ENCODE measurements at places on chromosomes 13 and 19.

DNA sequence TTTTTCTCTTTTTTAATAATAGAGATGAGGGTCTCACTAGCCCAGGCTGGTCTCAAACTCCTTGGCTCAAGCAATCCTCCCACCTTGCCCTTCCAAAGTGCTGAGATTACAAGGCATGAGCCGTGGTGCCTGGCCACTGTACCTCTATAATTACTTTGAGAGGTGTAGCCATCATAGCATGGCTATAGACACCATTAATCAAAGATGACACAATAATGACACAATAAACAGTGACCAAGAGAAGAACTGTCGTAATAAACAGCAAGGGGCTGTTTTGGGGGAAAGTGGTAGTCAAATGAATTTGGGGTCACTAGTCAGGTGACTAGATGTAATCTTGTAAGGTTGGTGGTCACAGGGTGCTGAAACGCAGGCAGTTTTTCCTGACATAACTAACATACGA is 30.4 kb downstream of the KLF5 start:
- DNase-seq = no peak

- DNase-seq = no peak
These were observed 21.3 kb downstream of the B3GLCT start for GRCh38 chr13:31221057-31221456.

- DNase-seq = no peak
These were observed 37.6 kb upstream of the MAB21L1 start for GRCh38 chr13:35514061-35514477.

GRCh38 chr13:92719868-92720267 is 506.7 kb upstream of the GPC6 start:
- no peak for DNase-seq

- DNase-seq = no peak
These were observed 652 bp downstream of the CHERP start for GRCh38 chr19:16541526-16542044.

DNA sequence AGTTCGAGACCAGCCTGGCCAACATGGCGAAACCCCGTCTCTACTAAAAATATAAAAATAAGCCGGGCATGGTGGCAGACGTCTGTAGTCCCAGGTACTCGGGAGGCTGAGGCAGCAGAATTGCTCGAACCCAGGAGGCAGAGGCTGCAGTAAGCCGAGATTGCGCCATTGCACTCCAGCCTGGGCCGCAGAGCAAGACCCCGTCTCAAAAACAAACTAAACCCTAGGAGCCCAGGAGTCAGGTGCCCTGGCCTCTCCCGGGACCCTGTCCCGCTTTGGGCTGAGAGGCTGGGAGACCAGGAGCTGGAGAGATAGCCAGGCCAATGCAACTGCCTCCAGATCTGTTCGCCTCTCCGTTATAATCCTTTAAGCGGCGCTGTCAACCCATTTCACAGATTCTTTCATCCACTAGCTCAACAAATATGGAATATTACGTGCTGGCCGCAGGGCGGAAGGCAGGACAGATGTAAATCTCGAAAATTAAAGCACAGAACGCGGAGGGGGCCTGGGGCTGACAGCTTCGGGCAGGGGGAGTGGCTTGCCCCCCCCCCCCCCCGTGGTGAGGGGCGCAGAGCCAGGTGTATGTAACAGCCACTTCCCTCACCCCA is 5.3 kb upstream of the MYBPC2 start:
- DNase-seq = no peak

DNA sequence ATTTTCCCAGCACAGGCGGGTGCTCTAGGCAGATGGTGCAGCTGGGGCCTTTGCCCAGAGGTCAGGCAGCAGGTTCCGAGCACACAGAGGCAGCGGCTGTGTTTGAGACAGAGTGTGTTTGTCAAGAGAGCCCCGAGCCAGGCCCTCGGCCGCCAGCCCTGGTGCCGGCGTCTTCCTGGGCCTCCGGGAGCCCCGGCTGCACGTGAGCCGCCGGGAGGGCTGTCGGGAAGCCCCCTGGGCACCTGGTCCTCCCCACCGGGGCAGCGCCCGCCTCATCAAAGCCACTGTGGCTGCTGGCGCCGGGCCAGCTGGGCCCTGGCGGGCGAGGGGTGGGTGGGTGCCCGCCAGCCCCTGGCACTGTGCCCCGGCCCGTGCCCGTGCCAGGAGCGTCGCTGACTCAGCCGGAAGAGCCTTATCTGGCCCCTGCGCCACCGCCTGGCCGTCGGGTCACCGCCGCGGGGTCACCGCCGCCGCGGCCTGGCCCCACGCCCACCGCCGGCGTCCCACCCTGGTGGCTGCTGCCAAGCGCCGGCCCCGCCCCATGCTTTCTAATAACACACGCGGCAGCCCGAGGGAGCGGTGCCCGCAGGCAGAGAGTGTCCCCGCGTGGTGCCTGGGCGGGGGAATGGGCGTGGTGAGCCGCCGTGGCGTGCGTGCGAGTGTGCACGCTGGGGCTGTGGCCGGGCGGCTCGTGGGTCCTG is 14.9 kb downstream of the ARID3A start:
- DNase-seq = peak; percentile 55

GRCh38 chr13:98664510-98664909 is 87.6 kb upstream of the STK24 start:
- no peak for DNase-seq

GRCh38 chr19:47498561-47498960 is 14.5 kb upstream of the KPTN start:
- DNase-seq = no peak

DNA sequence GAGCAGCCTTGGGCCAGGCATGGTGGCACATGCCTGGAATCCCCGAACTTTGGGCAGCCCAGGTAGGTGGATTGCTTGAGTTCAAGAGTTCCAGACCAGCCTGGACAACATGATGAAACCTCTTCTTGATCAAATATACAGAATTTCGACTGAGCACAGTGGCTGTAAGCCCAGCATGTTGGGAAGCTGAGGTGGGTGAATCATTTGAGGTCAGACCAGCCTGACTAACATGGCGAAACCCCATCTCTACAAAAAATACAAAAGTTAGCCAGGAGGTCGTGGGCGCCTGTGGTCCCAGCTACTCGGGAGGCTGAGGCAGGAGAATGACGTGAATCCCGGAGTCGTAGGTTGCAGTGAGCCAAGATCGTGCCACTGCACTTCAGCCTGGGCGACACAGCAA is 8.0 kb upstream of the NLRP7 start:
- no peak for DNase-seq

DNA sequence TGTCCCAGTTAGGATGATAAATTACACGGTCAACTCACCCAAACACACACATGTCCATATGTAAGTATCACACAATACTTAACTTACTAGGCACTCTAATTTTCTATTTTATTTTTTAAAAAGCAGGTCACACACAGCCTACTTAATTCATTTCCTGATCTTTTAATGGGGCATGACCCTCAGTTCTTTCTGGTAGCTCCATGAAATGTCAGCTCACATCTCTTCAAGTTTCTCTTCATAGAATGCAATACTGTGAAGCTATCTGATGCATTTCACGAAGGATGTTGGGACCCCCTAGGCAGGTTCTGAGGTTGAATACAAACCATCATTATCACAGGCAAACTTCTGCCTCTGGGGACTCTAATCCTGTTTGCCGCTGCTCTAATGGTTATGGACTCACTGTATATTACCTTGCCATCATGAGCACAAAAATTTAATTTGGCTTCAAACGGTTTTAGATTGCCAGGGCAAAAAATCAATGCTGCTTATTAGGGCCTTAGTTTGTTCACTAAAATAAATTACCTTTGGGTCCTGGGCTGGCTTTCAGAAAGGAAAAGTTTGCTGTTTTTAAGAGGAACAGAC is 16.1 kb upstream of the DHRS12 start:
- no peak for DNase-seq

GRCh38 chr19:917323-918151 is at the start of gene KISS1R:
Gene KISS1R, plus strand, starts transcription at chr19:917333. Its CDS starts 170 bp downstream, at chr19:917503.
- DNase-seq = peak; percentile 42

DNA sequence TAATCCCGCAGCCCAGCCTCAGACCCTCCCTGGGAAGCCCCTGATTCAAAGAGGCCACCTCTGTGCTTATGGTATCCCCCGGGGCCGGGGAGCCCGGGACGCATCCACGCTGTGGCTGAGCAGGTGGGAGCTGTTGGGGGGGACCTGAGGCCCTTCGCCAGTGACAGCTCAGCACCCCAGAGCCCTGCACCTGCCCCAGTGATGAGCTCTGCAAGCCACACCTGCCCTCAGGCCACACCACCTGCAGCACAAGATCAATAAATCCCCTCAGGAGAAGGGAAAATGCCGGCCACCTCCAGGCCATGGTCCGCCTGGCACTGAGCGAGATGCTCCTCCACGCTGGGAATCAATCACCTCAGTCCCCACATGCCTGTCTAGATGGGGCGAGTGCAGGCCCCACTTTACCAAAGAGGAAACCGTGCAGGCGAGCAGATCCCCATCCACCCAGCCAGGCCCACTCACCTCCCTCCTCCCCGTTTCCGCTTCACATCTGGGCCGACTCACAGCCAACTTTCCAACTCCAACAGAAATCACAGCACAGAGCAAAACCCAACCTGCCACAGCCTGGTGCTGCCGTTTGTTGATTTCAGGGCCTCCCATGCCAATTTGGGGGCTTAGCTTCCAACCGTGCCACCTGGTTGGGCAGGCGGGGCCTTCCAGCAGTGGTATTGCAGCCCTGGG is 12.8 kb downstream of the MOB3A start:
- DNase-seq = peak; percentile 55

- DNase-seq = no peak
These were observed 542.3 kb upstream of the ATXN8OS start for GRCh38 chr13:69565334-69565733.

DNA sequence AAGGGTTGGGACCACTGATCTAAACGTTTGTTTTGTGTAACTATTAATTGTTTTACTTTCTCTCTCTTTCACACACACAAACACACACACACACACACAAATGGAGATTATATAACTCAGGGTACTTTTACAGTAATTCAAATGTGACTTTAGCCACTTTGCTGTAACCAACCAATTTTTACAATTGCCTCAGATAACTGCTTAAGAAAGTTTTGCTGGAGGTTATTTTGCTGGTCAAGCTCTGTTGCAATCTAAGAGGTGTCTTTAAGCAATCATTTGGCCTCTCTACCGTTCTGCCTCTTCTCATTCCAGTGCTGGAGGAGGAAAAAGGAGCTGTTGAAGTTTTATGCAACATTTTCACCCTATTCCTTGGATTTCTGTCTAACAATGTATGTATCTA is 63.0 kb downstream of the TBC1D4 start:
- no peak for DNase-seq

DNA sequence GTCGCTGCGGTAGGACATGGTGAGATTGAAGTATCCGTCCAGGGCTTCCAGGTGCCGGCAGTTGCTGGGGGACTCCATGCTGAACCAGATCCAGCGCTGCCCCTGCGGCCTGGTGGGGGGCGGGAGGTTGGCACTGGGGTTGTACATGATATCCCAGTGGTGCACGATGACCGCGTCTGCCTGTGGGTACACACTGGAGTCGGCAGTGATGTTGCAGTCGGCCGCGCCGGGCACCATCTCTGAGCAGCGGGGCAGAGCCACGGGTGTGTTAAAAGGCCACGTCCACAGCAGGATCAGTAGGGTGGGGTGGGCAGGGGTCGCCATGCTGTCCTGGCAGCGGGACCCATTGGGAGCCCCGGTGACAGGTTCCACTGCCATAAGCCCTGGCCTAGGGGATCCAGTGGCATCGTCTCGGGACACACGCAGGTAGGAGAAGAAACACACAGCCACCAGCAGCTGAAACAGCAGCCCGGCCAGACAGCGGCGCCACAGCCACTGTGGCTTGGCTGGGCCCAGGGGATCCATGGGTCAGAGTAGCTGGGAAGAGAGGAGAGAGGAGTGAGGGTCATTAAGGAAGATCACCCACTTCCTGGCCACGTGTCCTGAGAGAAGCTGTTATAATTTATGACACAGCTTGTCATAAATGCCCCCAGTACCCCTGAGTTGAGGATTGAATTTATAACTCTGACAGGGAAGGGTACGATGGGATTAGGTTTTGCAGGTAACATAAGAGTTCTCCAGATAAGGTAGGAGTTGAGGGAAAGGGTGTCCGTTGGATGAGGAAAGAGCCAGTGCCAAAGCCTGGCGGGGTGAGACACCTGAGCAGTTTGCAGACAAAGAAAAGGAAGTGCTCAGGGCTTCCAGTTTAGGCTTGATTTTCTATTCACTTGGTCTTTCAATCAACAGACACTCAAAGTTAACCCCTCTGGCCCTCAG is 2.9 kb downstream of the FUT5 start:
- DNase-seq = no peak

DNA sequence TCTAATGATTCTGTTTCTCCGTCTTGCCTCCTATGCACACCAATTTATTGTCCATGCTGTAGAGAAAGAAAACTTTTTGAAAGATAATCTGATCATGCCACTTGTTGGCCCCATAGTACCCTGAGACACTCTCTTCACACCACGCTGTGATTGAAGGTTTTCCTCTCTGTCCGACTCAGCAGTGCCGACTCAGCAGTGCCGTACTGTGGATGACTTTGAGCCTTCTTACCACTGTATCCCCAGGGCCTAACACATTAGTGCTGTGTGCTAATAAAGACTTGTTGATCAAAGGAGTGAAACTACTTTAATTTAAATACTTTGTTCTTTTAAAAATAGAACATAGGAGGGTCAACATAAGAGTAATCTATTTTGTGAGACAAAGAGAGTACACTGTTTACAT is 429.6 kb downstream of the KLF12 start:
- no peak for DNase-seq

DNA sequence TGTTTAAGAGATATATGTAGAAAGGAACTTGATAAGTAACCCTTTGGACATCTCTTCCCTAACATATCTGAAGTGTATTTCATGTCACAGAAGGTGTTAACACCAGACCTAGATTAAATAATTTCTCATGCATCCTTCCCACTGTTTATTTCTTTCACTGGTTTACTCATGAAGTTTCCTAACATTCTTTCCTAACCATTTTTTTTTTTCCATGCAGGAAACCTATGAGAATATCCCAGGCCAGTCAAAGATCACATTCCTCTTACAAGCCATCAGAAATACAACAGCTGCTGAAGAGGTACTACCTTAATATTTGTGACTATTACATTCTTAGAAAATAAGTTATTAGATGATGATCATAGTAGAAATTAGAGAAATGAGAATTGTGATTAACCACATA is 28.8 kb downstream of the IPO5 start:
- DNase-seq = no peak

DNA sequence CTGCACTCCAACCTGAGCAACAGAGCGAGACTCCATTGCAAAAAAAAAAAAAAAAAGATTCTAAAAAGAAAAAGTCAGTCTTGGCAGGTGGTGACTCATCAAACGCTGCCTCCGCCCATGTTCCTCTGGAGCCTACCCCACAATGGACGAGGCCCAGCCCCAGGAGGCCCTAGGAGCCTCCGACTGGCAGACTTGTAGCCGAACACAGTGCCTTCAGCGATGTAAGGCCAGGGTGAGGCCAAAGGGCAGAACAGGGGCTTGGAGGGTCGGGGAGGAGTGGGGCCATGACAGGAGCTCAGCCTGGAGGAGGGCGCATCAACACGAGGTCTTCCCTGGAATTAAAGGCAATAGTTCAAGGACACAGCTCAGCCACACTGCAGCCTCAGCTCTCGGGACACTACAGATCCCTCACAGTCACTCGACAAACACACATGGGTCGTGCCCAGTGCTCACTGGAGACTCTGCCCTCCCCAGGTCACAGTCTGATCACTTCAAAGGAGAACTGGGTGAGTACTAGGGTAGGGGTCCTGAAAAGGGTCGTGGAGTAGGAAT is 5.1 kb downstream of the USE1 start:
- no peak for DNase-seq

GRCh38 chr19:10921910-10922637 is 6.4 kb downstream of the YIPF2 start:
- no peak for DNase-seq

GRCh38 chr19:46722004-46722380 is 5.1 kb upstream of the PRKD2 start:
- no peak for DNase-seq

- no peak for DNase-seq
These were observed 19.3 kb downstream of the SAFB start for GRCh38 chr19:5642204-5642603.

Data from activated CD4-positive, alpha-beta T cell treated with anti-CD3 and anti-CD28 coated beads for 1 hour (primary cell).